ENCODE measurements at places on chromosomes 3 and 15.
A peak's percentile ranks its signal among the peaks of the same experiment; 100 is the strongest.

- DNase-seq: no peak
Observed at GRCh38 chr3:112048911-112049310, 14.4 kb downstream of the TMPRSS7 start.

DNA sequence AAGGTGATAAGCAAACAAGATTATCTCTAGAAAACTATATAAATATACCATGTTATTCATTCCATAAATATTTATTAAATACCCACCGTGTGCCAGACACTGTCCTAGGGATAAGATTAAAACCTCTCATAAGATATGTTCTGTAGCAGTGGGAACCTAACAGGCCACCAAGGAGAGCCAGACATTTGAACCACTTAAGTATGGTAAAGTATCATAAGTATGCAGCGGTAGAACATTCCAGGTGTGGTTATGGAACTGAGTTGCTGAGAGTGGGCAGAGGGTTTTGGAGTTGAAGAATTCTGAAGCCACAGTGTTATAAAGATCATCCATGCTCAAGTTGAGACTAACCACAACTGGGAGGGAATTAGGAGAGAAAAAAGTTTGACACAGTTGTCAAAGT, 14.7 kb downstream of the FILIP1L start:
- no peak for DNase-seq

GRCh38 chr3:196440041-196440537, 7.9 kb upstream of the UBXN7 start:
- no peak for DNase-seq

- DNase-seq: no peak
Observed at GRCh38 chr15:94346282-94346681, 114.9 kb downstream of the MCTP2 start.

GRCh38 chr15:70492240-70493177, 270.8 kb downstream of the UACA start:
- peak; percentile 99 for DNase-seq

DNA sequence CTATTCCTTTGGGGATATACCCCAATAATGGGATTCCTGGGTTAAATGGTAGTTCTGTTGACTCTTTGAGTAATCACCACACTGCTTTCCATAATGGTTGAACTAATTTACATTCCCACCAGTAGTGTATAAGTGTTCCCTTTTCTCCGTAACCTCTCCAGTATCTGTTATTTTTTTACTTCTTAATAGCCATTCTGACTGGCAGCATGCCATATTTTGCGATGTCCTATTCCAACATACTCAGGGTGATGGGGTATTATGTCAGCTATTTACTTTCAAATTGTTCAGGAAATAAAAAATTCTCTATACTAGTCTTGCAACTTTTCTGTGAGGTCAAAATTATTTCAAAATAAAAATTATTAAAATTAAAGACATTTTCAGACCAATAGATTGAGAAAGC, 9.1 kb upstream of the PARP14 start:
- no peak for DNase-seq

GRCh38 chr15:54094661-54095060, 116.4 kb downstream of the UNC13C start:
- DNase-seq: no peak

DNA sequence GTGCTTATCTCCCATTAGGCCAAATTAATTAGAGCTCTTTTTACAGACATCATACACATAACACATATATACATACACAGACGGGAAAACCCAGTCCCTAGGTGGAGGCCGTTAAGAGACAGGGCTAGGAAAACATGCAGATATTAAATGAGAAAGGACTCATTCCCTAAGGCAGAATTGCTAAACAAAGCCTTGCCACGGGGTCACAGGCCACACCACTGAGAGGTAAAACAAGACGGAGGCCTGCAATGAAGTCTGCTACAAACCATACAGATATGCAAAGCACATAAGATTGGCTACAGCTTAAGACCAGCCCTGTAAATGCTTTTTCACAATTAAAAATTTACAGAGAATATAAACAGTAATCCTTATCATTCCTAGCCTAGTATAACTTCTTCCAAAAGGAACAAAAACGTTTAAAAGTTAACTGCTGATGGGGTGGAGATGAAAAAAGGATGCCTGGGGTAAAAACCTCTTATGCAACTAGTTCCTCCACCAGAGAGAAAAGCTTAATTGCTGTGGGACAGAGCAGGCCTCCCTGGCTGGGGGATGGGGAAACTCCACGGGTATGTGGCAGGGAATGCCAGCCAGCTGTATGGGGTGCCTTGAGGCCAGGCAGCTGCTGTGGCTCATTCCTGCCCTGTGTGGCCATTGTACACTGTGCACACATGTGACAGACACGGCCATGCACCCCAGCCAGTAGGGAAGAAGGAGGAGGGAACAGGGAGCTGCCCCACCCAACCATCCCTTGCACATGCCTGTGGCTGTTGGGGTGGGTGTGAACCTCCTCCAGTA, 481.4 kb upstream of the LMCD1 start:
- DNase-seq: no peak

GRCh38 chr15:89043031-89044002, 44.9 kb upstream of the ABHD2 start:
- DNase-seq: no peak

DNA sequence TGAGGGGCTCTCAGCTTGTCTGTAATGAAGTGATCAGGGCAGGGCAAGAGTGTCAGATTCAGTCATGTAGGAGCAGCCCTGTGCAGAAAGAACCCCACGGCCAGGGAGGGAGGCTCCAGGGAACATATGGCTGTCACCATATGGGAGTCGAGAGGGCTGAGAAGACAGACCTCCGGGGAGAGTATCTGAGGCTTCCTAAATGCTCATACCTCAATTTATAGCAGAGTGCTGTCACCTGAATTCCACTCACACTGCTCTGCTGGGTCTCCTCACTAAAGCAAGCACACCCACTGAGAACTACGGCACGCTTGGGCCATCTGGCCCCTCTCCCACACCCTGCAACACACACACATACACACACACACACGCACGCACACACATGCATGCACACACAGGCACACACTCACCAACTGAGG, 92.3 kb upstream of the TJP1 start:
- no peak for DNase-seq

GRCh38 chr3:40079203-40079846, 230.2 kb upstream of the EIF1B start:
- no peak for DNase-seq

DNA sequence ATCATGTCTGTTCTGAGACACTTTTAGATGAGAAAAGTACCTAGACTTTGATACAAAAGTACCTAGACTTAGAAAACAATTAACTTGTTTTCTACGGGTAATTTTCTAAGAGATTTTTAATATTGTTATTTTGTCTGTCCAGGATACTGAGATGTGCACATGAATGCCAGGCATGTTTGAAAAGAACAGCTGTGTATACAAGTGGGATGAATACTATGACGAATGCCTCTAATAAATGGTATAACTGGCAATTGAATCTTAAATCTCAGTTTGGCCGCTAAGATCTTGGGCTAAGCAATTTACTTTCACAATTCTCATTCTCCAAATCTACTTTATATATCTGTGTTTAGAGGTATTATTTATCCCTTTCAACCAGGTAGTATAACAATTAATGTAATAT, 207.4 kb downstream of the CBLB start:
- DNase-seq: no peak

- peak; percentile 36 for DNase-seq
Observed at GRCh38 chr15:47813748-47814384, 96.6 kb downstream of the SEMA6D start.

GRCh38 chr15:72397796-72398588, at the start of gene TMEM202:
TSS of gene TMEM202 (plus strand) at chr15:72398305. CDS start at chr15:72398327, 22 bp downstream.
- DNase-seq: peak; percentile 7

DNA sequence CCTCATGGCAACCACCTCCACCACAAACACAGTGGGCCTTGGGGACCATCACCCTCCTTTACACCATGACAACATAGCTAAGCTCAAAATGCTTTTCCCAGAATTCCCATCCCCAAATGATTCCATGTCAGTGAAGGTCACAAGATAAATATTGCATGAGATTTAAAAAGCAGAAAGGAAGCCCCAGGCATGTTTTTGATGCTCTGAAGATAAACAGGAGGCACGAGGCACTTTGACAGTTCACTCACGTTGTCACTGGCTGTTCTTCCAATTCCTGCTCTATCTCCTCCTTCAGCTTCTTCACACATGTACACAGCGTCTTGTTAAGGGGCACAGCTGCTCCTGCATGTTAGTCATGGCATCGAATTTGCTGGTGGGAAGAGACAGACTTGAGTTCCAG, 180.4 kb downstream of the STAC start:
- no peak for DNase-seq

DNA sequence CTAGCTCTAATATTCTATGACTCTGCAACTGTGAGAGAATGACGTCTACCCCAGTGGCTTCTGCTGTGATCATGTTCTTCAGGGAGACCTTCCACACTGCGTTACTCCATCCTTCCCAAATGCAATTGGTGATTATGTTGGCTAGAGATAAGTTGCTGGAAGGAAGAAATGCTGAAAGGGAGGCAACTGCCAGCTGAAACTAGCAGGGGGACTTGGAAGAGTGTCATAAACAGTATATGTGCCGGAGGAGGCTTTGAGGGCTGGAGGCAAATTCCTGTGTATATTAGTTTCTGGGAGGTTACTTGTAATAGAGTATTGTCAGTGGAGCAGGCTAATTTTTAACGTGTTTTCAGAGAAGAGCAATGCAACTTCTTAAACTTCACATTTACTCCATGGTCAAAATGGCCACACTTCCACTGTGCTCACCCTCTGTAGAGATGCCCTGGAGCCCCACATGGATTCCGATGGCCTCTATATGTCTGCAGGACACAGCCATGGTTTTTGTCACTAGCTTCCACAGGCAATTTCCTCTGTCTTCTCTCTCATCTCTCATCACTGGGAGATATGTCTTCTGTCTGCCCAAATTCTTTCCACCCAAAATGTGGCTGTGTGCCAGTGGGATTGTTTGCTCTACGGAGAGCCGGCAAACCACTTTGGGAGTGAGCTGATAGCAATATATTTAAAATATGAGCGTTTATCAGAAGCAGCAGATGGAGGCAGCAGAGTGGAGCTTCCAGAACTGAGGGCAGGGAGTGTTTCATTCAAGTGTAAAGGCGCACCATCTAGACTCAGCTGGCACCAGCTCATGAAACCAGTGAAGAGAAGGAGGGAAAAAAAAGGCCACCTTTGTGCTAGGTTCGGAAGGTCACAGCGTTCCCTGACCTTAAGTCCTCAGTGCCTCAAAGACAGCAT, 13.3 kb upstream of the CD47 start:
- peak; percentile 97 for DNase-seq

DNA sequence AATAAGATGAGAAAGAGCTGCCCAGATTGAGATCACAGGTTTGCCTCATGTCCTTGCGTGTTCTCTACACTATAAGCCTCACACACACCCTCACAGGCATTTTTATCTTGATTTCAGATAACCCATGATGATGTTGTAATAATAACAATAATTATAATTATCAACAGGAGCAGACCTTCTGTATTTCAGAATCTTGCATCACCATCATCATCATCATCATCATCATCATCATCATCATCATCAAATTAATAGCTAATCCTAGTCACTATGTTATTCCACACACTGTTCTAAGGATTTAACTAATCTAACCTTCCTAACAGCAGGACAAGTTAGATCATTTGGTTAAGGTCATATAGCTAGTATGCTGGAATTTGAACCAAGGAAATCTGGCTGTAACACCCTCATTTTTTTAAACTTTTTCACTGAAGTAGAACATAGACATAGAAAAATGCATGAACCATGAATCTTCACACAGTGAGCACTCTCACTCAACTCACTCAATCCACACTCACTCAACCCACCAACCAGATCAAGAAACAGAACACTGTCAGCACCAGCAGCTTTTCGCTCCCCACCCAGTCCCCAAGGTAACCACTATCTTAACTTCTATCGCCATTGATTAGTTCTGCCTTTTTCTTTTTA, 1.8 kb upstream of the SH2D7 start:
- peak; percentile 41 for DNase-seq

DNA sequence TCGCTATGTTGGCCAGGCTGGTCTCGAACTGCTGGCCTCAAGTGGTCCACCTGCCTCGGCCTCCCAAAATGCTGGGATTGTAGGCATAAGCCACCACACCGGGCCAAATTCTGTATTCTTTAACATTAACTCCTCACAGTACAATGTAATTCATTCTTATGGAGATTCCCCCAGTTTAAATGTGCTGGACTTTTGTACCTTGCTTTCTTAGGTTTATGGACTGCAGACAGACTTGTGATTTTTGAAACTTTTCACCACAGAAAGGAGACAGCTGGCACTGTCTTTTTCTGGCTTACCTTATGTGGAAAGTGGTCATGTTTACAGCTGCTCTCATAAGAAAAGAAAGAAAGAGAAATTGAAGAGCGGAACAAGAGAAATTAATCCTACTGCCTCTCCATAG, 103.8 kb downstream of the IQCH start:
- DNase-seq: no peak

- peak; percentile 16 for DNase-seq
Observed at GRCh38 chr3:41129731-41130130, 69.6 kb upstream of the CTNNB1 start.

DNA sequence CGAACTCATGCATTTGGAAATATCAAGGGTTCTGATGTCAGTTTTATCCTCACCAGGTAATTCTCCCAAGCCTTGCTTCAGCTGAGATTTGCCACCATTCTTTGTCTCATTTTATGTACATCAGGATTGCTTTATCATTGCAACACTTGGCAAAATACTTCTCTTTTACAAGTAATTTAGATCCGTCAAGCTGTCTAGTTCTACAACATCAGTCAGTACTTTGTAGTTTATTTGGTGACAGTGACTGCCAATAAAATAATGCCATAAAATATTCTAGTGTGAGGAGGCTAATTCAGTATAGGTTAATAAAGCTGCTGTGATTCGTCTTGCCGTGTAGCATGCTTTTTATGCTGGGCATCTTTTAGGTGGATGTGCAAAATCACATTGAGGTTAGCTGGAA, 565.3 kb upstream of the SGO1 start:
- DNase-seq: no peak

DNA sequence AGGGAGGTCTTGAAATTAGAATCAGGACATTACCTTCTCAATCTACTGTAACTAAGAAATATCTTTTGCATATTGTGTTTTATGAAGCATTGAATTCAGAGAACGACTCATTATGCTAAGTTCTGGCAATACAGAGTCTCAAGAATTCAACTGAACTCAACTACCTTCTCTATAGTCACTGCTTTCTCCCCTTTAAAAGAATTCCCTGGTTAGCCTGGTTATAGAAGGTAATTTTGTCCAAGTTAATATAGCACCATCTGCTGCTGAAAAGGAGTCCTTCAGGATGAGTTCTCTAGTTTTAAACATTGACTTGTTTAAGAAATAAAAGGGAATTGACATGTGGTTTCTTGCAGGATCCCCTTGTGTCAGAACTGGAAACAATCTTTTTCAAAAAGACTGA, 60.2 kb downstream of the IL16 start:
- peak; percentile 72 for DNase-seq

DNA sequence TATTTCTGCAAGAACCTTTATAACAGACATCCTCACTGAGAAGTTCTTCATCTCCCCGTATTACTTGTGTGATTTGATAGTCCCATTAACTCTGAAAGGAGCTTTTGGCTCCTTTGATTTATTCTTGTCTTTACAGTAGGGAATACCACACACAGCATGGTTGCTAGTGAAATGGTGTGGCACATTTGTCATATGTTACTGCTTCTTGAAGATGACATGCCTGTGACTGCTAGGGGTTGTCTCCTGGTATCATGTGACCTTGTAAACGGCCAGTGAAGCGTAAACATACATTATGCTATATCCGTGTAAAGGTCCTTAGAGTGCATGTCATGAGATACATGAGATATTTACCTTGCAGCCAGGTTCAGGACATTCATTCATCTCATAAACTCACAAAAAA, 197.9 kb downstream of the RYR3 start:
- DNase-seq: no peak

GRCh38 chr3:120163026-120163425, 68.8 kb upstream of the GSK3B start:
- DNase-seq: no peak

GRCh38 chr3:79726786-79727185, 41.0 kb downstream of the ROBO1 start:
- DNase-seq: no peak
